ENCODE measurements at places on chromosomes 3 and 15.

- DNase-seq: no peak
Observed at GRCh38 chr15:39919411-39919747, 687 bp downstream of the GPR176 start.

DNA sequence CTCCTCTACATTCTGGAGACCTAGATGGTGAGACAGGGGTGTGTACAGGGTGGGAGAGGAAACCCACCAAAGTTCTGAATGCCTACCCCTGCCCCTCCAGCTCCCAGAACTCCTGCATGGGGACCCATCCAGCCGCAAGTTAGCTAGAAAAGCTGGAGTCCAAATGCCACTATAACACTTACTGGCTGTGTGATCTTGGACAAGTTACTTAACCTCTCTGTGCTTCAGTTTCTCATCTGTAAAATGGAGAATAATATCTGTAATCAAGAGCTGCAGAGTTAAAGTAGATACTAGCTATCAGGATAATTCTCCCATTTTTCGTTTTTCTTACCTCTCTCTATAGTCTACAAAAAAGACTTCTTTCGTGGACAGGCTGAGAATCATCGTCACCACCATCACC, 63.4 kb downstream of the ADCY5 start:
- no peak for DNase-seq

DNA sequence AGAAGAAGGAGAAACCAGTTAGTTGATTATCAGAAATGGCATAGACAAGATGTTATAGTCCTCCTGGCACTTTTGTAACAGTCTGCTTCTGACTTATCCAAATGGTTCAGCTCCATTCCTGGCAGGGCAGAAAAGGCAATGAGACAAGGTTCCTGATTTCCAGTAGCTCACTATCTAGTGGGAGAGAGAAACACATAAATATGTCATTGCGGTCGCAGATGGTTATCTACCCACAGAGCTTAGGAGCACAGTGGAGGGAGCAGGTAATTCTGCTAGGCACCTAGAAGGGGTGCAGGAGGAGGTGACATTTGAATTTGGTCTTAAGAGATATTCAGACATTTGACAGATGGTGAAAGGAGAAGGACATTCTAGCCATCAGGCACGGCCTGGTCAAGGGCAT, 78.1 kb downstream of the TAMM41 start:
- no peak for DNase-seq

DNA sequence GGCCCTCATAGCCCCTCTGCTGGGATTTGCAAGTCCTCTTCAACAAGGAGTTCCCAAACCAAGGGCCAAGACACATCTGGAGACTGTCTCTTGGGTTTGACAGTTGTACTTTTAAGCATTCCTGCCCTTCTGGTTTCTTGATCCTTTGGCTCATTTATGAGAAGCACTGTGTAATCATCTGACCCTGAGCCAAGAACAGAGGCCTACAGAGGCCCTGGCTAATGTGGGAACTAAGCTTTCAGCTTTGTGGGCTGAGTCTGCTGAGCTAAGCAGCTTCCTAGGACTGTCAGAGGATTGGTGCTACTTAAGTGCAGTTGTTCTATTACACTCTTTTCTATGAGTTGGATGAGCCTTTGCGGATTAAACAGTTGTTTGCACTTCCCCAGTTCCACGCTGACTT, 178.3 kb downstream of the KBTBD8 start:
- no peak for DNase-seq

GRCh38 chr3:185537369-185537970, 14.9 kb downstream of the LIPH start:
- no peak for DNase-seq

DNA sequence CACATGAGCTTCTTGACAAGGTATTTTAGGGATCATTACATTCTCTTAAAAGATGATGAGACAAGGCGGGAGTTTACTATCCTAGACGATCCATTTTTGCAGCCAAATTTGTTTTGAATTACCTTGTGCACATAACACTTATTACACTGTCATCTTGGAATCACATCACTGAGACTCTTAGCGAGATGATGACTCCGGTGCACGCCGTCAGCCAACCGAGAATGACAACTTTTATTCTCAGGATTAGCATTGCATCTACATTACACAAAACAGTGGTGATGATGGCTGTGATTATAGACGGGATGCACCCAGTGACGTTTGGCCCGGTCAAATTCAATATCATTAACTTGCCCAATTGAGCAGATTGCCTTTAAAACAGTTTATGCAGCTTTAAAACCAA, 216.1 kb downstream of the PDZRN3 start:
- DNase-seq: no peak

- DNase-seq: no peak
Observed at GRCh38 chr3:141063831-141064230, 12.7 kb downstream of the SPSB4 start.

GRCh38 chr3:190382082-190382481, 5.9 kb upstream of the CLDN16 start:
- DNase-seq: no peak

DNA sequence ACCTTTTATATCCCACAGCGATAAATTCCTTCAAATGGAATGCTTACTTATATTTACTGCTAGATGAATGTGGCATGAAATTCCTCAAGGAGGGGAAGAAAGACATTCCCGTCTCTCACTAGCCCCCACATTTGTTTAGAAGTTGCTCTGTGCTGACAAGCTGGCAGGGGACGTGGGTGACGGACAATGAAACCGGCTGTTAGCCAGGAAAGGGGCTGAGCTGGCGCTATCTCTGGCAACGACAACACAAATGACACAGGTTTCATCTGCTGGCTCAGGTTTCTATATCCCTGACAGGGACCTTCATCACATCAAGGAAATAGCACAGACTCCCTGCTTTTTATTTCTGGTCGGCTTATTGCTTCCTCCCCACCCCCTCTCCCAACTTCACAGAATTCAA, 15.8 kb downstream of the RUVBL1 start:
- DNase-seq: no peak

GRCh38 chr15:42736178-42736792, 643 bp downstream of the CDAN1 start:
- DNase-seq: no peak

GRCh38 chr15:64892847-64893403, 18.8 kb upstream of the ANKDD1A start:
- no peak for DNase-seq

GRCh38 chr3:46093327-46093942, 66.2 kb upstream of the XCR1 start:
- DNase-seq: no peak

GRCh38 chr3:45644791-45645201, 44.4 kb upstream of the SACM1L start:
- no peak for DNase-seq

GRCh38 chr3:9111417-9111816, 138.0 kb downstream of the SRGAP3 start:
- DNase-seq: no peak

DNA sequence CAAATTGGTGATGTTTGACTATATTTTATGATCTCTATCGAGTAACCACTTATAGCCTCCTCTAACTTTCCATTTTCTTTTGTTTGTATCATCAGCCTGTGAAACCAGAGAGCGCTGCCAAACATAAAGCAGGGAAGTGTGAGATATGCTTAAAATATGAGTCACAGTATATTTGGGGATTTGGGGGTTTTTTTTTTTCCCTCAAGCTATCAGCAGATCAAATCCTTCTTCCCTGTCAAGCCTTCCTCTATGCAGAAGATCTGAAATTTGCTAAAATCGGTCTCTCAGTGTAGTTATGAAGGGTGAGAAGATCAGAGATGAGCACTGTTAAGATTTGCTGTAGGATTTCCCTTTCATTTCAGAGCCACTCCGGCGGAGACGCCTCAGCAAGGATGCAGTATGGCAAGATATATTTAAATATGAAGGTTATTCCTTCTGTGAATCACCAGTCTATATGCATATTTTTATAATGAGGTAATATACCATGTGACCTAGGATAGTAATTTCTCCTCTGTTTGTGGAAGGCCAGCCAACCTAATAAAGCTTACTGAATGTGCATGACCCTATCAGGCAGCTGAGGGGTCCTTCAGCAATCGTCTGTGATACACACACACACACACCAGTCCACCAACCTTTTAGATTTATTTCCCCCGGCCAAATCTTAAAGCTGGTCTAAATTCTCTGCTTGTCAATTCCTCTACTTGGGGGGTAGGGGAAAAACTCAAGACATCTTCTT, 474.1 kb downstream of the FOXP1 start:
- no peak for DNase-seq

DNA sequence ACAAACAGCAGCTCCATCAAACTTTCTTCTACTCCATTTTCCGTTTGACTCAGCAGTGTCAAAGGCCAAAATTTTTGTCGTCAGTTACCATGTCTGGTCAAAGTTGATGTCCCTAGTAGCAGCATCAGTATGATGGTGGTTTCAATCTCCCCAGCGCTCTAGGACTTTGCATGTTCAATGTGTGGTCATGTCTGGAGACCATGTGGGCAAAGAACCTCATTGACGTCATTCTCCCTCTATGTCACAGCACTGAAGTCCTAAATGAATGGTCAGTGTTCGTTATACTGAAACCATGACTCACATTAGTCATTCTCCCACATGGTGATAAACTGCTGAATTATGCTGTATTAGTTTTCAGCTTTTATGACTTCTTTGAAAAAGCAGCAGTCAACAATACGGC, 23.2 kb downstream of the SHC4 start:
- DNase-seq: no peak

DNA sequence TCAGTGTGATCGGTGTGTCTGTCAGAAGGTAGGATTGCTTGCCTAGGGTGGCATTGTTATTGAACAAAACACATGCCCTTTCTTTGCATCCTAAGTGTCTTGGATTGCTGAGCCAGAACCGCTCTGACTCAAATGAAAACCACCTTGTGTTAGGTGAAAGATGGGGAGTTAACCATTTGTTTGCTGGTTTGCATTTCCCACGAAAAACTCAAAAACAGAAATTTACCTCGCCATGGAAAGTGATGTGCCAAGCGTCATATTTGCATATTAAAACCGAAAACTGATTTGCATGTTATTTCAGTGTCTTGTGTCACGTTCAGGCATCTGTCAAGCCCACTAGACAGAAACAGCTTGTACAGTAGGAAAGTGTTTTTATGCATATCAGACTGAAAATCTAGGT, 474.6 kb upstream of the TPRG1 start:
- DNase-seq: no peak

DNA sequence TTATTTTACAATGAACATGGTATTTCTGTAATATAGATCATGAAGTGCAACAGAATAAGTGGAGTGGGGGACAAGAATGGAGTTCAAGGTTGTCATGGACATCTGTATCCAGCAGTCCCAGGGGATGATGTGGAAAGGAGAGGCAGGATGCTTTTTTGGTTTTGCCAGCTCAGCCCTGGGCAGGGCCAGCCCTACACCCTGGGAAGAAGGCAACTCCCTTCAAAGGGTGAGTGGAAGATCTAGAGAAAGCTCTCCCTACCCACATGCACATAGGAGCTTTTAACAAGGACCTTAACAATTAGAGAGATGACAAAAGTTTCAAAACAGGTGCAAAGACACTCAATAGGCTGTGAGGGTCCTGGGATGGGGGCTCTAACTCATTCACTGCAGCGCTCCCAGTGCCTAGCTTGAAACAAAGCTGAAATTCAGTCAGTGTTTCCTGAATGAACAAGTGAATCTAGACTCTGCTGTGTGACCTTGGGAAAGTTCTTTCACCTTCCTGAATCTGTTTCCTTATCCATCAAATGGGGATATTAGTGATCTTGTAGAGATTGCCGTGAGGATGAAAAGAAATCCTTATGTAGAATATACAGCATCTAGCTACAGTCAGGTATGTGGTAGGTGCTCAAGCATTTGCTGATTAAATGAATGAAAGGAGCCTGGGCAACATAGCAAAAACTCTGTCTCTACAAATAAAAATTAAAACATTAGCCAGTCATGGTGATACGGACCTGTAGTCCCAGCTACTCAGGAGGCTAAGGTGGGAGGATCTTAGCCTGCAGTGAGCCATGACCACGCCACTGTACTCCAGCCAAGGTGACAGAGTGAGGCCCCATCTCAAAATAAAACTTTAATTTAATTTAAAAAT, 14.3 kb downstream of the BHLHE40 start:
- DNase-seq: no peak

GRCh38 chr3:13370055-13370454, 50.1 kb downstream of the NUP210 start:
- DNase-seq: no peak

DNA sequence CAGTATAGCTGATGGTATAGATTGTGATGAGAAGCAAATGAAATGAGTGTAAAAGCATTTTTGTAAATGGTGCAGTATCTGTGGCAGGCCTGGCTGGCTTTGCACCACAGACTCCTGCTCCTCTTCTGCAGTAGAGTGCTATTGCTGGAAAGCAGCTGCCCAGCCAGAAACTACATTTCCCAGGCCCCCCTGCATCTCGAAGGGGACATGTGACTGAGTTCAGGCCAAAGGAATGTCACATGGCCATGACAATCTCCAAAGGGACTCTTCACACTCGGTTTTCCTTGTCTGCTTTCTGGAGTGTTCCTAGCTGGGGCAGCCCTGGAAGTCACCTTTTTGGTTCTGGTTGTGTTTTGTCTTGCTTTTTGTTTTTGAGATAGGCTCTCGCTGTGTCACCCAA, 277.1 kb downstream of the SUCLG2 start:
- DNase-seq: no peak

GRCh38 chr3:184561913-184562877, 610 bp downstream of the EPHB3 start:
- no peak for DNase-seq

DNA sequence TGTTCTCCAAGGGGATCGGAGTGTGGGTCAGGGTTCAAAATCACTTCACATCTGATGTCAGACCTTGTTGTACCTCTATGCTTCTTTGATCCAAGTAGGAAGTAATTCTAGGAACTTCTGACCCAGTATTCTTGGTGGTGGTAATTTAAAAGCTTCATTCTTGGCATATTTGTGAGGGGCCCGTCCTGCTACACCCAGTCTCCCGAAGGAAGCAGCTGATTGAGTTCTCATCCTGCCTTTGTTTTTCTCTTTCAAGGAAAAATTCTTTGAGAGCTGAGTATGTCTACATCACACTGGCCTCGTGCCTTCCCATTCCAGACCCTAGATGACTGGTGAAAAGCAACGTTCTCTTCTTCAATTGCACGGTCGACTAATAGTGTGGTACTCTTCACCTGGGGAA, 234.4 kb upstream of the TPRG1 start:
- no peak for DNase-seq

- DNase-seq: no peak
Observed at GRCh38 chr15:28456476-28457395, 76.0 kb downstream of the GOLGA8G start.
